ENCODE measurements at places on chromosomes 6 and 20.

- no peak for DNase-seq
Measured at GRCh38 chr6:81777586-81778268, 25.2 kb upstream of the TENT5A start.

- DNase-seq: no peak
Measured at GRCh38 chr6:30151580-30151979, 9.4 kb downstream of the TRIM10 start.

GRCh38 chr6:24064106-24064505, 61.9 kb upstream of the NRSN1 start:
- DNase-seq: no peak

DNA sequence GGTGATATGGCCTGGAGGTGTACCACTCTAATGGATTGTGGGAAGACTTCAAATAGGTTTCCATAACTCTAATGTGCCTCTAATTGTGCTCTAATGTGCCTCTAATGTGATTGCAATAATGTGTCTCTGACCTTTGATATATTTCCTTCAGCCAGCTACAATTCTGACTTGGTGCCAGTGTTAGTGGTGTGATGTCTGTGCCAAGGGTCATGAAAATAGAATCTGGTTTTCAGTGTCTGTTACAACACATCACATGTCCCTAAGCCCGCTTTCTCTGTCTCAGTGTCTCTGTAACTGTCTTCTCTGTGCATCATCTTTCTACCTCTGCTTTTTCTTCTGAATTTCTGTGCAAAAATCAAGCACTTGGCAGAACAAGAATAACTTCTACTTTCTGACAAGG, 77.2 kb upstream of the ECI2 start:
- DNase-seq: no peak

All from pancreas (tissue), 10 donors.